ENCODE measurements at places on chromosomes 13 and 19.

DNA sequence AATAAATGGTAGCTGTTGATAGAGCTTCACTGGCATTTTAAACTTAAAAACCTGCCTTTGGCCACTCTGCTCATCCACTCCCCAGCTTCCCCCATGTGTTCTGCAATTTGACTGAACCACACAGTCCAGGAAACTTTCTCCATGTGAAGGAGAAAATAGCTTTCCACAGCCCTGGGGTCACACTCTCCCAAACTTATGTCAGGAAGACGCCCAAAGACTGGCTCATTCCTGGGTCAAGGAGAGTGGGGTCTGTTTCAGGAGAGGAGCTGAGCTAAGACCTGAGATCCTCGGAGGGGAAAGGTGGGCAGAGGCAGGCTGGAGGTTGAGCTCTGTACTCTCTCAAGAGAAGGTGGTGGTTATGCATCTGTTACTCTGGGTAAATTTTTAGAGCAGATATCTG is 48.7 kb upstream of the GPI start:
- DNase-seq, result no peak

DNA sequence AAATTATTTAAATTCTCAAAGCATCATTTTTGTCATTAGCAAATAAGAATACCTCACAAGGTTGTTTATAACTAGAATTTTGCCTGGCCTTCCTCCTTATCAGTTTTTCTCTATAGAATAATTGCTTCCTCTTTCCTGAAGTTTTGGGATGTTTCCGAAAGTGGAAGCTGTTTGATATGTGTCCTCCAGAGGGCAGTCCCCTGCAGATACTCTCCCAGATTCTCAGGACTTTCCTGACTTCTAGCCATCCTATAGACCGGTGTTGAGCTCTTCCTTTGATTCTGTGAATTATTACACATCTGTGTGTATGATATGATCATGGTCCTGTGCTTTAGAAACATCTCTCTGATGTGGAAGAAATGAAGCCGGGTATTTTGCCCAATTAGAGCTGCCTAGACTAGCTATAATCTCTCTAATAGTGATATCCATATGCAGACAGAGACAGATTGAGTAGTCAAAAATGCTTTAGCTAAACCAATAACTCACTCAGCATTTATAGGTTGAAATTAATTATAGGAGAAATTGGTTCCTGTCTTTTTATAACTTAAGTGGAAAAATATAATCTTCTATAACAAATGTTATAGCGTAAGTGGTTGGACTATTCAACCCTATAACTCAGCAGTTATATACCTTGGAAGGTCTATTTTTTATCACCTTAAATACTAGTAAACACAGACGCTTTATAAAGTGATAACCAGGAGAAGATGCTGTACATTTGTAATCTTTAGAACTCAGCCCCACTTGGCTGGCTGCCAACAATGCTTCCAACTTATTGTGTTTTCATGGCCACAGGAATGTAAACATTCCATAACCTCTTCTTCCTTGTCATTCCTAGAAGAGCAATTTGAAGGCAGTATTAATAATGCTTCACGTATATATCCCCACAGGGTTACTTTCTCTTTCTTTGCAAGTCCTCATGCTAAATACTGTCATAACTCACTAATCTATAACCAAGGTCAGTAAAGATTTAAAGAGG is 201.0 kb upstream of the RXFP2 start:
- no peak for DNase-seq

- no peak for DNase-seq
Observed at GRCh38 chr19:3514930-3515329, 8.8 kb downstream of the FZR1 start.

GRCh38 chr13:70644052-70644451 is 535.8 kb upstream of the KLHL1 start:
- no peak for DNase-seq

GRCh38 chr19:13057744-13058143 is 44.9 kb downstream of the LYL1 start:
- DNase-seq, result no peak

- peak; percentile 36 for DNase-seq
Observed at GRCh38 chr13:32019612-32020233, 11.9 kb upstream of the FRY start.

DNA sequence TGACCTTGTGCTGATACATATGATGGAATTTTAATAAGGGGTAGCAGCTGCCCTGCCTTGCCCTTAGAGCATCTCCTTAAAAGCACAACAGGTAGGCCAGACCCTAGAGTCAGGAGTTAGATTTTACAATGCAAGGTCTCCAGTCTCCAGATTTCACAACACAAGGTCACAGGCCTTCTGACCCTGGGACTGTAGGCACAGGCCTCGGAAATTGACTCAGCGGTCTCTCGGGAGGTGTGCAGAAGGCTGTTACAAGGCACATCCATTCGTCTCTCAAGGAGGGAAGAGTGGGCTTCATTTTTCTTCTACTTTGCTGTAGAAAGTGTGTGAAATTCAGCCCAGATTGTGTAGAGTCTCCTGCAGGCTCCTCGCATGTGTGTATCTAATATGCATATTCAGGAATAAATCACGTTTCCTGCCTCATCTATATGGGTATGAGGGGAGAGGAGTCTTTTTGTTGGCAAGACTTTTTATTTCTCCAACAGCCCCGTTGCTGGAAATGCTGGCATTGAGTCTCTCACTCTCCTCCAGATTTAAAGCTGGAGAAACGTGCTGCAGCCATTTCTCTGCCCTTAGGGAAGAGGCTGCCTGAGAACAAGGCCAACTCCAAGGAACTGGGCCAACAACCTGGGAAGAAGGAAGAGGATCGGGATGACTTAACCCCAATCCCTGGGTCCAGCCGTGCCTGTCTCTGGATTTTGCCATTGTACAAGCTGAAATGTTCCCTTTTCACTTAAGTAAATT is 24.5 kb downstream of the UQCRFS1 start:
- no peak for DNase-seq

DNA sequence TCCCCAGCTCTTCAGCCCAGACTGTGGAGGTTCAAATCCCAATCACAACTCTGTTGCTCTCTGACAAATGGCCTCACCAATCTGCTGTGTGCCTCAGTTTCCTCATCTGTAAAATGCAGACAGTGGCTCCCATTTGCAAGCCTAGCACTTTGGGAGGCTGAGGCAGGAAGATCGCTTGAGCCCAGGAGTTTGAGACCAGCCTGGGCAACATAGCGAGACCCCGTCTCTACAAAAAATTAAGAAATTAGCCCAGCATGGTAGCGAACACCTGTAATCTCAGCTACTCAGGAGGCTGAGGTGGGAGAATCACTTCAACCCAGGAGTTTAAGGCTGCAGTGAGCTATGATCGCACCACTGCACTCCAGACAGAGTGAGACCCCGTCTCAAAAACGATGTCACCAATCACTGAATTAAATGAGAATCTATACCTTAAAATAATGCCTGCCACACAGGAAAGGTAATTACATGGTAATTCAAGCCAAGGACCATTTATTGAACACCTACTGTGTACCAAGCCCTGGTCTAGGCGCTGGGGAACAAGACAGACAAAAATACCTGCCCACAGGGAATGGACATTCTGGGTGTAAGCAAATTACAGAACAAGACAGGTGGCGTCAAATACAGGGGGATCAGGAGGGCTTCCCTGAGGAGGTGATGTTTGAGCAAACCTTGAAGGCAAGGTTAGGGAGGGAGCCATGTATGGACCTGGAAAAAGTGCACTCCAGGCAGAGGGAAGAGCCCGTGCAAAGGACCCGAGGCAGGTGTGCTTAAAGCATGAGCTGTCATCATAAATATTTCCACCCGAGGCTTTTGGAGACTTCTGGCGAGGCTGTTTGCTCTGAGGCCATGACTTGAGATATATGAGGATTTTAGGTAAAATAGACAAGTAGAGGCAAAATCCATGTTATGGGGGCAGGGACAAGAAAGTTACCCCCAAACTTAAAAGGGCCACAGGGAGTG is 7.7 kb downstream of the NR2F6 start:
- DNase-seq, result no peak

DNA sequence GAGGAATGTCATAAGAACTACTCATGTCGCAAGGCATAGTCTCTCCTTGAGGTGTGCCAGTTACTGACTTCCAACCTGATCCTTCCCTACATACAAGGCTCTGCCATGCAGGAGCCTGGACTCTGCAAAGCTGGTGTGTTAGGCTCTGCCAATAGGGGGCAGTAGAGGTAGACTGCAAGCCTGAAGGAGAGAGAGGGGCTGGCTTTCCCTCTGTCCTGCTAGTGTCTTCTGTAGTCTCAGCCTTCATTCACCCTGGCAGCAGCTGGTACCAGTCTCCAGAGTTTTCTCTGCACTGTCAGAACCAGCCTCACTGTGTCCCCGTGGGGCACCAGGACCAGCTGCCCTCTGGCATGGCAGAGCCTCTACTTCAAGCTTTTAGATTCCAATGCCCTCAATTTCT is 14.5 kb downstream of the SHISA2 start:
- DNase-seq, result peak; percentile 27

DNA sequence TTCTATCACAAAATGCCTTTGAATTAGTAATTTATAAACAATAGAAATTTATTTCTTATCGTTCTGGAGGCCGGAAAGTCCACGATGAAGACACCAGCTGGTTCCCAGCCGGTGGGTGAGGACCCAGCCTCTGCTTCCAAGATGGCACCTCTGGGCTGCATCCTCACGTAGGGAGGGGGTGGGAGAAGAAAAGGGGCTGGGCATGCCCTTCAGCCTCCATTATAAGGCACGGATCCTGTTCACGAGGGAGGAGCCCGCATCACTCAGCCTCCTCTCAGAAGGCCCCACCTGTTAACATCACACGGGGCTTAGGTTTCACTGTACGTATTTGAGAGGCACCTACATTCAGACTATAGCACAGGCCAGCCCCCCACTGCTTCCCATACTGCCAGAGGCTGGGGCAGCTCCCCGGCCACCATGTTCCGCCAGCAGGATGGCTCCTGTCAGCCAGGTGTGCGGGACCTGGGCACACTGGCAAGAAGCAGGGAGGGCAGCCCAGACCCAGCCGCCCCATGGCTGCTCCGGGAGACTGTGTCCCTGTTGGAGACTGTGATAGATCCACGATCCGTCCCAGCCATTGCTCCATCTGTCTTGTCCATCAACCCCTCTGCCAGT is 131.6 kb downstream of the SOX1 start:
- DNase-seq, result no peak

GRCh38 chr19:34639491-34640085 is 37.4 kb downstream of the SCGB2B2 start:
- peak; percentile 73 for DNase-seq

GRCh38 chr19:42075616-42076379 is at the start of gene ZNF574:
Gene ZNF574 (plus strand): TSS chr19:42076166. CDS start chr19:42078607, 2,441 bp downstream.
- DNase-seq, result peak; percentile 99

DNA sequence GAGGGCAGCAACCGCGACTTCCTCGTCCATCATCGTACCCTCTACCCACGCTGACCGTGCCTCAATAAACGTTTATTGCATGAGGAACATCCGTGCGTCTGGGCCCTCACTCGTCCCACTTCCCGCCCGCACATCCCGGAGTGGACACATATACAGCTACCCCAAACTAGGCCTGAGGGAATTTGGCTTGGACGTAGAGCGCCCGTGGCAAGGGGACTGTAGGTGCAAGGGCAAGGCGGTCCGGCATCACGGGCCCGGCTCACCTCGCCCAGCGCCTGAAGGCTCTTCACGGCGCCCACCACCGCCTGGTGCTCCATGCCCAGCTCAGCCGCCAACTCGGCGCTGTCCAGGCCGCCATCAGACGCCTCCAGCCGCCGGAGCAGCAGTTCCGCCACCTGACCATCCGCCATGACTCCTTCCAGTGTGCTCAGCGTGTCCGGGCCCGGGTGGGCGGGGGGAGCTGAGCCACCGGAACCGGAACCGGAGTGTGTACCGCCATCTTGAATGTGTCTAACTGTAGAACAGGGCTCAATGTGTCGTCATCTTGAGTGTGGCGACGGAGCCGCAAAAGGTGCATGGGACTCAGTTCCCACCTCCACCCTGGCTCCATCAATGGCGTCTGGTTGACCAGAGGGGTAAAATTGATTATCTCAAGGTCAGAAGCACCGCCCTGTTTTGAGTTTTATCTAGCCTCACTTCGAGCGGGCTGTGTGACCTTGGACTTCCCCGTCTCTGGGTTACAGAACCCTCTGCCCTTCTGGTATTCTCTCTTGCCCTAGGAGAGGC is at the start of gene FARSA:
FARSA (minus strand) TSS at position 425 of the 786 bp plus-strand sequence; CDS start at position 410, 15 bp downstream.
- peak; percentile 91 for DNase-seq

Data from CD4-positive, alpha-beta T cell treated with Interleukin-21 for 1 hour (primary cell).